Natural killer cell (primary cell): ENCODE measurements at places on chromosomes 3 and 15. TPM values are rescaled to one million over a fixed set of nuclear protein-coding genes. Genes with fewer than 3 reads are reported as not detected.

Gene SAXO2
- total RNA-seq, result 0.83 TPM

Gene ISLR2
- not detected for total RNA-seq

Gene CORO2B
- total RNA-seq, result not detected

Gene UCN2
- not detected for total RNA-seq

Gene ALDH1A3
- total RNA-seq, result not detected

Gene IL17RB
- total RNA-seq, result not detected

Gene NR2E3
- total RNA-seq, result not detected
